ENCODE measurements at places on chromosomes 5 and 9.

DNA sequence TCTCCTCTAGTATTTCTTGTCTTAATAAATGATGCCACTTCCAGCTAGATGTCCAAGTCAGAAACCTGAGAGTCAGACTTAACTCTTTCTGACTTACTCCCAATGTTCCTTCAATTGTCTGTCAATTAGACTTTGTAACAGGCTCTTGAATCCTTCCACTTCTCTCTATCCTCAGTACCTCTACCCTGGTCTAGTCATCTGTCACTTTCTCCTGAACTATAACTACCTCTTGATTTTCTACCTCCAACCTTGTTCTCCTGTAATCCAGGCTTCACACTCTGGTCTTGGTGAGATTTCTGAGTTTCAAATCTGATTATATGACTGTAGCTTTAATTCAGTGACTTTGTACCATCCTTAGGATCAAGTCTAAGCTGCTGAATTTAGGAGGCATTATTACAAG lies 64.9 kb downstream of the NDUFAF2 start:
- DNase-seq, result no peak

DNA sequence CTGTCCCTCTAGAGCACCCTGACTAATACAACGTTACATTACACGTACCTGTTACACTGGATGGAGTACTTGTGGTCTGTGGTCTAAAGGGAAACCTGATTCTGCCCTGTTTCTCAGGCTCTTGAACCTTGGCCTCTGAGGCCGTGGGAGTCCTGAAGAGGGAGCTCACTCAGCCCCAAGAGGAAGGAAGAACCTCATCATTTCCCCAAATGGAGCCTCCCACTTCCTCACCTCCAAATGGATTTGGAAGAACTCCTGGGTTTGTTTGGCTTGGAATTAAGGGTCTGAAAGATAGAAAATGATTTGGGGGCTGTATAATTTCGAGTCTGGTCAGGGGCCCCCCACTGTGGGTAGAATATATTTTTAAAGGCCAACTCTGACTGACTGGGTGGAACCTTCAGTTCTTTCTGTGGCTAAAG lies 200.2 kb downstream of the SEMA6A start:
- DNase-seq, result no peak

GRCh38 chr5:163276466-163276865 lies 160.9 kb upstream of the CCNG1 start:
- no peak for DNase-seq

GRCh38 chr9:114287001-114287762 lies 35.7 kb upstream of the ORM1 start:
- peak; percentile 11 for DNase-seq

DNA sequence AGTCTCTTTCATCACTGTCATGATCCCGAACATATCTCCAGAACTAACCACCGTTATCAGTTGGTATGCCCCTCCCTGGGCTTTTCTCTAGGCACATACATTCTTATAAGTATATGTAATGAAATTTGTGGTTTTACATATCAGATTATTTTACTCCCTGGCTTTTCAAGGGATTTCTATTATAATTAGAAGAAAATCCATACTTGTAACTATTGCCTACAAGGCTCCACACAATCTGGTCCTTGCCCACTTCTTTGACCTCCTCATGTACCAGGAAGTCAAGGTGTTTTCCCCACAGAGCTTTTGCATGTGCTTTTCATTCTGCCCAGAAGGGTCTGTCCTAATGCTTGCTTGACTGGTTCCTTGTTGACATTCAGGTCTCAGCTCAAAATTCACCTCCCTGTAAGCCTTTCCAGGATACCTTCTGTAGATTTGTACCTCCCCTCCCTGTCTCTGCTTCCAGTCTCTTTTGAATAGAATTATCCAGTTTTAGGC lies 33.6 kb upstream of the HSD17B4 start:
- DNase-seq, result no peak

- DNase-seq, result no peak
Observed at GRCh38 chr5:109328626-109329025, 81.1 kb downstream of the PJA2 start.

DNA sequence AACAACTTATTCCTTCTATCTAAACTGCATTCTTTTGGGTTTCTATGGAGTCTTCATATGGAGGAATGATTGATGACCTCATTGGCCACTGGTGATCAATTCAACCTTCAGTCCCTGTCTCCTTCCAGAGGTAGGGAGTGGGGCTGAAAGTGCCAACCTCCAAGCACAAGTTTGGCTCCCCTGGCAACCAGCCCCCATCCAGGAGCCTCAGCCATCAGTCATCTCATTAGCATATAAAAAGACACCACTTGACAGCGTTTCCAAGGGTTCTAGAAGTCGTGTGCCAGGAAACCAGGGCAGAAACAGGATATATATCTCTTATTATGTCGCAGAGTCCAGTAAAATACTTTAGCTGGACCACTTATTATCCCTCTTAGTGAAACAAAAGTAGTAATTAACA lies 9.8 kb downstream of the SLC31A2 start:
- DNase-seq, result no peak

DNA sequence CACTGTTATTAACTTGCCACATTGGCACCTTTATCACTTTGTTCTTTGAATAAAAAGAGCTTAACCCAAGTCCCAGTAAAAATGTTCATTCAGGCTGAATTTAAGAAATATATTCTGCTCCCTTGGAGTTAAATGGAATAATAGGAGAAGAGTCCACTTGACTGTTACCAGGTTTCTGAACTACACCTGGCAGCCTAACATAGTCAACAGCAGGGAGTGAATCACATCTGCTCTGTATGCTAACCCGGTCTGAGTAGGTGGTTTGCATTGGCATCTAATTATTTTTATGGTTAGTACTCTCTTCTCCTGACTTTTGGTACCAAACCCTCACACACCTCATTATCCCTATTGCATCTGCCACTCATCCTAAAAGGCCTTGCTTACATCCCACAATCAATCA lies 86.7 kb downstream of the STK32A start:
- DNase-seq, result no peak

GRCh38 chr5:40514976-40515375 lies 164.7 kb upstream of the PTGER4 start:
- DNase-seq, result no peak

DNA sequence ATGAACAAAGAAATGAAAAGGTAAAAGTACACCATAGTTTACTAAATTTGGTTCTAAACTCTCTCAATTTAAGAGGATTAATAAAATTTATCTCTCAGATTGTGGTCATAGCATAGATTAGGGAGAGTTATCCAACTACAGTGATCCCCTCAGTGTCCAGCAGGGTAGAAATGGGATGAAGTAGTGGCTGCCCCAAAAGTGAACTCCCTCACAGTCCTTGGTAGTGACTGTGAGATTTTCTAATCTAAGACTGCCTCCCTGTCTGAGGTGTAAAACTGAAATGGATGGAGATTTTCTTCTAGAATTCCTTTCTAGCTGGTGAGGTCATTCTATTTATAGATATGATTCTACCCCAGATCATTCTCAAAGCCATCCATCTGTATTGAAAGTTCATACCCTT lies 455.5 kb downstream of the ACTL7B start:
- DNase-seq, result no peak

GRCh38 chr9:79936336-79936735 lies 364.6 kb downstream of the TLE4 start:
- DNase-seq, result no peak

- DNase-seq, result no peak
Observed at GRCh38 chr5:173716058-173716682, 99.7 kb upstream of the BOD1 start.

DNA sequence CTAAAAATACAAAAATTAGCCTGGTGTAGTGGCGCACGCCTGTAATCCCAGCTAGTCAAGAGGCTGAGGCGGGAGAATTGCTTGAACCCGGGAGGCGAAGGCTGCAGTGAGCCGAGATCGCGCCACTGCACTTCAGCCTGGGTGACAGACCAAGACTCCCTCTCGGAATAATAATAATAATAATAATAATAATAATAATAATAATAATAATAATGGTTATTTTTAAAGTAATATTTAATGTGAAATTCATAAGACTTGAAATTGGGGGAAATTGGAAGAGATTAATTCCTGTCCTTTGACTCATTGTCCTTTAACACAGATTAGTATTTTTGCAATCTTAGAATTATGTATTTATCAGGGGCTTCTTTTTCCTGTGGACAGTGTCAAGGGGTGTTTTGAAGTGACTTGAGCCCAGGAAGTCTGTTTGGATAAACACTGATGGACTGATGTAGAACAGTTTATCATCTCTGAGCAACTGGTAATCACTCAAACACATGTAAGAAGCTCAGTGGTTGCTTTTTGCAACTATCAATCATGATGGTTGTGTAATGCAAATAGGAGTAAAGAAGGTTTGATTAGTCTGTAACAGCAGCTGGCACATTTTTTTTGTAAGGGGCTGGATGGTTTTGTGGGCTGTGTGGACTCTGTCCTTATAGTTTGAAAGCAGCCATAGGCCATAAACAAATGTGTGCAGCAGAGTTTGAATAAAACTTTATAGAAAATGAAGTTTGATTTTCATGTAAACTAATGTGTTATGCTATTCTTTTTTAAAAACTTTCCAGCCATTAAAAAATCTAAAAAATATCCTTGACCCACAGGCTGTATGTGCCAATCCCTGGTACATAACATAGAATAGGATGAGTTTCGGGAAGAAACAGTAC lies 93.5 kb downstream of the F2RL2 start:
- no peak for DNase-seq

- DNase-seq, result no peak
Observed at GRCh38 chr5:159734366-159734765, 181.9 kb upstream of the ADRA1B start.

DNA sequence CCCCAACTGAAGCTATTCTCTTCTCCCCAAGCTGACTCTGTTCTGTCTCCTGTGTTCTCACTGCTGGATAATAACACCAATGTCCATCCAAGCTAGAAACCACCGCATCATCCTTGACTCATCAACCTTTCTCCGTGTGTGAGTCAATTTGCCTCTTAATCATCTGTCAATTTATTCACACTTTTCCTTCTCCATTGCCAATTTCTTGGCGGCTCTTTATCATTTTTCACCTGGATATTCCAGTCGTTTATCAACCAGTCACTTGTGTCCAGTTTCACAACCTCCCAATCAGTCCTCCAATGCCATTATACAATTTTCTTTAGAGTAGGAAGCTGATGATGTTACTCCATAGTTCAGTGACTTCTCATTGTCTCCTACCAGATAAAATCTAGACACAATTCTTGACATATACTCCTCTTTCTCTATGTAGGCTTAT lies 45.4 kb upstream of the LIFR start:
- no peak for DNase-seq

- no peak for DNase-seq
Observed at GRCh38 chr5:52024359-52024758, 641.1 kb downstream of the ISL1 start.

DNA sequence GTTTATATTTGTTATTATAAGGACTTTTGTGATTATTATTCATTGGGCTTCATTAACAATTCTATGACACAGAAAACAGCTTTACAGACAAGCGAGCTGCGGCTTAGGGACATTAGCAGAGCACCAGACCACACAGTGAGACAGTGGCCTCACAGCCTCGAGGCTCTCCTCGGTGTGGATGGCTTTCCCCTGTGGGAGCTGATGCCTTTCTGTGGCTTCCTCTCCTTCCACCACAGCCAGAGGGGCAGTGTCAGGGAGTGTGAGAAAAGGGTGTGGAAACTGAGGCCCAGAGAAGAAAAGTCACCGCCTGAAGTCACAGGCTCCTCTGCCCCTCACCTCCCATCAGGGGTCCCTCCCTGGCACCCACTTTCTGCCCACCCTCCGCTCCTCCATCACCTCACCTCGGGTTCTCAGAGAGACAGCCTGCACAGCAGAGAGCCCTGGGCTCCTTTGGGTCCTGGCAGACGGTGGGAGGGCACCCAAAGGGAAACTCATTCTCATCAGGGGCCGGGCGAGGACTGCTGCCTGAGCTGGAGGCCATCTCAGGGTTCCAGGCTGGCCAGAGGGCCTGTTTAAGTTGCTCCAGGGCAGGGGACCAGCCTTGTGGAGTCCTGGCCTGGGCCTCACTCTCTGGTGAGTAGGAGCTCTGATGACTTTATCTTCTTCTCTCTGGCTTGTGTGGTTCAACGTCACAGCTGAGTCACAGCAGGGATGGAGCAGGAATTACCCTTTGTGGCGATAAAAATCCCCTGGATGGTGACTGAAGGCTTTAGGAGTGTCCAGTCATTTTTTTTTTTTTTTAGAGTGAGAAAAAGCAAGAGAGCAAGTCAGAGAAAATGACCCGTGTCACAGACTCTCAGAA lies 830 bp downstream of the TRAF1 start:
- no peak for DNase-seq

DNA sequence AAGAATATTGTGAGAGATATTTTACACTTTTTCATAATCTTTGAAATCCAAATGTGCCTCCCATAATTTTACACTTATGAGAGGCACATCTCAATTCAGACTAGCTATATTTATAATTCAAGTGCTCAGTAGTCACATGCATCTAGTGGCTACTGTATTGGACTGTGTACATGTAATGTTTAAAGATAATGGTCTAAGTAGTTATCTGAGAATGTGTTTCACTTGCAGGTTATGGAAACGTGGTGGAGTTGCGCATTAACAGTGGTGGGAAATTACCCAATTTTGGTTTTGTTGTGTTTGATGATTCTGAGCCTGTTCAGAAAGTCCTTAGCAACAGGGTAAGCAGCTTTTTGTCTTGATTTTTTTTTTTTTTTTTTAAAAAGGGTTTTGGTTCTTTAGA lies 28.8 kb downstream of the G3BP1 start:
- DNase-seq, result no peak

DNA sequence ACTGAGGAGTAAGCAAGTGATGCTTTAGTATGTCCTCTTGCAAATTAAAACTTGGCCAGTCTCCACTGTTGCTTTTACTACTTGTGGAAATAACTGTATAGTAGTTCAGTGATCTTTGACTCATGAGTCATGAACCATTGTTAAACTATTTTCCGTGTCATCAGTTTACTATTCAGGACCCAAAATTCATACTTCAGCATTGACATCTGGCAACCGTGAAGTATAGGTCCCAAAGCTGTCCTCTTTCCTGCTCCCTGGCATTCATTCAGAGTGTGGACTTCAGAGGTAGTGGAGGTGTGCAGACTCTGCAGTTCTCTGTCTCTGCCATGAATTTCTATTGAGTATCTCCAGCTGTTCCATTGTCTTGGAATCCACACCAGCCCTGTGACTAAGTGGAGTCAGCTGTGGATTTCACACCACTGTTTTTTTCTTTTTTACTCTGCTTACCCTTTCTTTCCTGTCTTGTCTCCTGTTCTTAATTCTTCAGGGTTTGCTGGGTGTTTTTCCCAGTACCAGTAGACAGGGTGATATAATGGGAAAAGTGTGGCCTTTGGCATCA lies 7.5 kb downstream of the TDRD7 start:
- DNase-seq, result no peak
